ELF-1 (cell line): ENCODE measurements at places on chromosomes 3 and 15.

DNA sequence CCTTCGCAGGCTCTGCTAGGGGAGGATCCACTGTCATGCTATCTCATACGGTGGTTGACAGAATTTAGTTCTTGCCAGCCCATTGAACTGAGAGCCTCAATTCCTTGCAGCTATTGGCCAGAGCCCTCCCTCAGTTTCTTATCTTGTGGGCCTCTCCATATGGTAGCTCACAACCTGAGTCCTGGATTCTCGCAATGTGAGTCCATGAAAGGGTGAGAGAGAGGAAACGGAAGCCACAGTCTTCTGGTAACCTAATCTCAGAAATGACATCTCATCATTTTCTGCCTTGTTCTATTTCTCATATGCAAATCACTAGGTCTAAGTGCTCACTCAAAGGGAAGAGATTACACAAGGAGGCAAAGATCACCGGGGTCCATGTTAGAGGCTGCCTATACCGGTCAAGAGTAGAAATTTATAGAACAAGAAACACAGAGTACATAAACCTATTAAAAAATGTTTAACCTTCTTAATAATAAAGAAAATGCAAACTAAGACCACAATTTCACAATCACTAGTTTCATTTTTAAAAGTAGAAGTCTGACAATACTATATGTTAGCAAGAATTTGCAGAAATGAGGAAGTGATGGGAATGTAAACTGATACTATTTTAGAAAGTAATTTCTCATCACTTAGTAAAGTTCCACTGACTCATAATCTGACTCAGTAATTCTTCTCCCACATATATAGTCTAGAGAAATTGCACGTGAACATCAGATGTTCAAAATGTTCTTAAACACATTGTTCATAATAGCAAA lies 378.4 kb upstream of the AGTR1 start:
- no peak for DNase-seq

- DNase-seq = no peak
Observed at GRCh38 chr3:141979050-141979671, 102.7 kb downstream of the ATP1B3 start.

- peak; percentile 86 for DNase-seq
Observed at GRCh38 chr3:72347819-72348319, 500.4 kb downstream of the SHQ1 start.

- no peak for DNase-seq
Observed at GRCh38 chr3:75768303-75769017, 16.9 kb downstream of the ZNF717 start.

DNA sequence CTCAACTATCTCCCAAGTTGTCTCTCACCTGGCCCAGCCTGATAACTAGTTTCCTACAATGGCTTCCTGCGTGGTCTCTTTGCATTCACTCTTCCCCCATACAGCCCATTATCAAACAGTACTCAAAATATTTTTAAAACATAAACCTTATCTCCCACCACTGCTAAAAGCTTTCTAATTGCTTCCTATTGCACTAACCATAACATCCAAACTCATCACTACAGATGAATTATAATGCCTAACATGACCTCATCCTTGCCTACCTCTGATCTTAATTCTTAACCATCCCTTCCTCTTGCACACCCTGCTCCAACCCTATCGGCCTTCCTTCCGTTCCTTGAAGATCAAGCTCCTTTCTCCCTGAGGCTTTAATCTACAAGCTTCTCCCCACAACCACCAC lies 17.0 kb downstream of the ACAP2 start:
- DNase-seq = no peak

DNA sequence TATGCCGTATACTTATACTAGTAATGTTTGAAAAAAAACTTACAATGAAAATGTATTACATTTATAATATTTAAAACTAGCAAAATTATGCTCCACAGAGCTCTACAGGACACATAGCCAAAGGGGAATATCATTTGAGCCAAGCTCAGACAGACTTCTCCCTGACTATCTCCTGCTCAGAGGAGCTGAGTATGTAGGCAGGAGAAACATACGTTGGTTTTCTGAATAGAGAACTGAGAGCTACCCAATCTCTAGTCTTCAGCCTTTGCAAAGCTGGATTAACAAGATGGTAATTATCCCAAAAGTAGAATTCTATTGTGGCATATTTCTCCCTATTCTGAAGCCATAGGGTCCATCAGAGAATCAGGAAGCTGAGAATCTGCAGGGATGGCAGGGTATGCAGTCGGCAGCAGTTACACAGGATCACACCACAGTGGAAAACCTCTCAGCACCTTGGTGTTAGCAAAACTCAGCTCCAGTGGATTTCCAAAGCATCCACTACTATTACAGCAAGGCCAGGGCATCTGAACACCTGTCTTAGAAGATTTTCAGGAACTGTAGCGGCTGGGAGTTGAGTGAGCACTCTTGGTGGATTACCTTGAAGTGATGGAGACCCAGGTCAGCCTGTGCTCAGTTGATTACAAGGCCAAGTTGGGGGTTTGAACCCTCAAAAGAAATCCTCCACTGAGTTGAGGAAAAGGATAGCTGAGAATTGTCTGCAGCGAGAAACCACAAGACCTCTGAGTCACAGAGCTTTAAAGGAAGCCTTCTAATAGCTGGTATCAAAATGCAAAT lies 30.1 kb downstream of the GPR15 start:
- DNase-seq = no peak

- no peak for DNase-seq
Observed at GRCh38 chr3:179189759-179190158, 41.6 kb downstream of the PIK3CA start.

DNA sequence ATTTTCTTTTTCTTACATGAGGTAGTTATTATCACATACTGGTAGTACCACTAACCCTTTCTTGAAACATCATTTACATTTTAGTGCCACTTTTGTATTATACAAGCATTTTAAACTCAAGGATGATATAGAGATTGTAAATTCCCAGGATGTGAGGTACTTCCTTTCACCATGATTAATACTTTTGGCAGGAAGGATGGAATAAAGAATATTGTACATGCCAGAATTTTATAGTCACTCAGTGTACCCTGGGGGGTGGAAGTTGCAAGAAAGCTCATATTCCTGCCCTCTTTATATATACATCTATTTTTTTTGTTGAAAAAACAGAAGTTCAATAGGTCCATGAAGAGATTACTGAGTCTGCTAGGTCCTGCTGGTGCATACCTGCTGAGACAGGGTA lies 141.0 kb upstream of the PLSCR5 start:
- no peak for DNase-seq

DNA sequence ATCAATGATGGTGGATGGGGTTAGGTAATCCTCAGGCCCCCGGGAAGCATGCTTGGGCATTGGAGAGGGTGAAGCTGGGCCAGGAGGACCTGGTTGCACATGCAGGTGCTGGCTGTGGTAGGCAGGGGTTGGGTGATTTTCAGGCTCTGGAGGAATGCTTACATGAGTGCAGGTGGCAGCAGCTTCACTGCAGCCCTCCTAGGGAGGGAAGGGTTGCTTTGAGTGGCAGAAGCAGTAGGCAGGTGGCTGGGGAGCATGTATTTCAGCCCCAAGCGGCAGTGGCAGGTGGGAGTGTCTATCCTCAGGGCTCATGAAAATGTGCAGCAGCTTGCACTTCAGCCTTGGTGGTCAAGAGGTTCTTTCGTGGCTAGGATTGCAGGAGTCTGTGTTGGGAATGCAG lies 230.0 kb upstream of the CTNNB1 start:
- DNase-seq = no peak

- DNase-seq = peak; percentile 65
Observed at GRCh38 chr3:118960876-118961450, 73.7 kb downstream of the IGSF11 start.

DNA sequence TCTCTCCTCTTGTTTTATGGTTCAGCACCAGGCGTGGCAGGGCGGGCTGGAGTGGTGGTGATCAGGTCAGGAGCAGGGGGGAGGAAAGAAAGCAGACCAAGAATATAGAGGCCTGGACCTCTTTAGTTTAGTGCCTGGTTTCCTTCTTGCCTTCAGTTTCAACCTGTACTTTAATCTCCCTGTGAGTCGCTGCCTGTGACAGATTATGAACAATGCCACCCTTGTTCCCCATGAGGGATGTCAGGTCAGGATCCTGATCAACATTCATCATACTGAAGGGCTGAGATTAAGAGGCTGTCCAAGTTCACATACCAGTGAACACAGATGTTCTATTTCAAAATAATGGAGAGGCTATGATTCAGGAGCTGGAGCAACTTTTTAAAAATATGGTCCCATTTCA lies 11.4 kb downstream of the ENTPD3 start:
- no peak for DNase-seq

DNA sequence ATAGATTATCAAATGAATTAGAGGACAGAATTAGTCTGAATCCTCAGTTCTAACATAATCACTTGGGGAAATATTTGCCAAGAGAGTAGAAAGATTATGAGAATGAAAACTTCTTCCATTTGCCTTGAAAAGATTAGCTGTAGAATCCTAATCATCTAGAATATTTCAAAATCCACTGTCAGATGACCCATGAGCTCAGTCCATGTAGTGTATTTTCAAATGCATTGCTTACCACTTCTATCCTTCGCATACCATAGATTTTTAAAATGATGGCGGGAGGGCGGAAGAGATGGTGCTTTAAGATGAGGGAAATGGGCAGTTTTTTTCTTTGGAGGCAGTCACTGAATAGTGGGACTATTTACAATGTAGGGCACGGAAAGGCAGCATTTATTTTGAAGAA lies 136.3 kb downstream of the SLCO3A1 start:
- DNase-seq = no peak

- no peak for DNase-seq
Observed at GRCh38 chr15:63195569-63196015, 6.2 kb downstream of the RAB8B start.

- DNase-seq = no peak
Observed at GRCh38 chr15:32829436-32829835, 111.6 kb downstream of the GREM1 start.

- DNase-seq = no peak
Observed at GRCh38 chr3:30933478-30934207, 39.2 kb upstream of the GADL1 start.

DNA sequence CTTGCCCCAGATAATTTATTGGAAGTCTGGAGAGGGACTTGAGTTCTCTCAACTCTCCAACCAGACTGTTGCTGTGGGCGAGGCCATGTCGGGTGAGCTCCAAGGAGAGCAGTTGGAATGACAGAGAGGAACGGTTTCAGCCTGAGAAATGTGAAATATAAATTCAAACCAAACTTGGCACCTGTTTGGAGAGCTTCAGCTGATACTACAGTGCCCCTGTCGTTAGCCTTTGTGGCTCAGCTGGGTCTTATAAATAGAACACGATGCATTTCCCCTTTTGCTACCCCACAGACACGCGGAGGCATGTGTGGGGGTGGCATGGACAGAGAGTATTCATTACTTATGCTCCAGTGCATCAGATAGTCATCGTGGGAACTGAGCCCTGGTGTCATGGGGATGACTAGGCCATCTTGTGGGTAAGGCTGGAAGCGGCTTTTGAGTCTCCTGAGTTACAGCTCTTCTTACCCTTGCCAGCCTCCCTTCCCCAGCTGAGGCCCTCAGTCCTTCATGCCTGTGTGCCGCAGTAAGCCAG lies 15.6 kb downstream of the SMAD3 start:
- no peak for DNase-seq

DNA sequence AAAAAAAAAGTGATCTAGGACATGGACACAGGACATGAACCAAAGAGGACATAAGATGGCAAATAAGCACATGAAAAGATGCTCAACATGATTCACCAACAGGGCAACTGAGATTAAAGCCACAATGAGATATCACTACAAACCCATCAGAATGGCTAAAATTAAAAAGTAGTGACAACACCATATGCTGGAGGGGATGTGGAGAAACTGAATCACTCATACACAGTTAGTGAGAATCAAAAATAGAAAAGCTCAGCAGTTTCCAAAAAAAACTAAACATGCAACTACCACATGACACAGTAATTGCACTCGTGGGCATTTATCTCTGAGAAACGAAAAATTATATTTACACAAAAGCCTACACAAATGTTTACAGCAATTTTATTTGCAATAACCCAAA lies 27.9 kb upstream of the ACKR4 start:
- DNase-seq = no peak

- peak; percentile 36 for DNase-seq
Observed at GRCh38 chr3:123285931-123286307, 84.2 kb downstream of the SEC22A start.

DNA sequence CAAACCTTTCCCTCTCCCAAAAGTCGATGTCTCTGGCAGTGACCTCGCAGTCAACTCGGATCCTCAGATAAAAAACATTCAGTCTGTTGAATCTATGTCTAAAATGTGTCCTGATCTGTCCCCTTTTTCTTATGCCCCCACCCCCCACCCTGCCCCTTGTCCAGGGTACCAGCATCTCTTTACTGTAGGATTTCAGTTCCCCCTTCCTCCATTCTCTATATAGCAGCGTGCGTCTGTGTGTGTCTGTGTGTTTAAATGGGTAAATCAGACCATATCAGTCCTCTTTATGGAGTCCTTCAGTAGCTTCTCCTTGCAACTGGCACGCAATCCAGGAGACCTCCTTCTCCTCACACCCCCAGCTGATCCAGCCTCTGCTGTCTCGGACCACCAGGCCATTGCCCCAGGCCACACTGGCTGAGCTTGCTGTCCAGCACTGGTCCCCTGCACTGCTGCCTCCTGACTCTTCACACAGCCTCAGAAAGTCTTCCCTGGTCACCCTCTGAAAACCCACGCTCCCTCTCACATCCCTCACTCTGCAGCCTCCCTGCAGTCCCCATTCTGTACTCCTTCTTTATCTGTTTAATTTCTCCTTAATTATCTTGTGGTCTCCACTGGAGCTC lies 1.5 kb downstream of the LRRK1 start:
- peak; percentile 43 for DNase-seq

- DNase-seq = no peak
Observed at GRCh38 chr3:149342413-149343380, 9.3 kb upstream of the TM4SF18 start.

DNA sequence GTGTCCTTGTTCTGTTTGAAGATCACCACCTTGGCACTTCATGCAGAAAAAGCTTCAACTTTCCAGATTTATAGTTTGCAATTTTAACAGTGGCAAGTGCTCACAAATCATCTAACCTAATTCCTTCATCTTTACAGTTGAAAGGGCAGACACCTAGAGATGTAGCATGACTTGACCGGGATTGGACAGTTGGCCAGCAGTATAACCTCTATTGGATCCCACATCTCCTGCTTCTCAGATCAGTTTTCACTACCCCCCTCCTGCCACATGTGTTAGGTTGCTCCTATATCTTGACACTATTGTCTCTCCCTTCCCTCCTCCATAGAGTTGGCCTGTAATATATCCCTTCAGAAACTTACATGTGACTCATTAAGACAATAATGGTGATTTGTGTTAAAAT lies 206.0 kb upstream of the SEMA6D start:
- no peak for DNase-seq

DNA sequence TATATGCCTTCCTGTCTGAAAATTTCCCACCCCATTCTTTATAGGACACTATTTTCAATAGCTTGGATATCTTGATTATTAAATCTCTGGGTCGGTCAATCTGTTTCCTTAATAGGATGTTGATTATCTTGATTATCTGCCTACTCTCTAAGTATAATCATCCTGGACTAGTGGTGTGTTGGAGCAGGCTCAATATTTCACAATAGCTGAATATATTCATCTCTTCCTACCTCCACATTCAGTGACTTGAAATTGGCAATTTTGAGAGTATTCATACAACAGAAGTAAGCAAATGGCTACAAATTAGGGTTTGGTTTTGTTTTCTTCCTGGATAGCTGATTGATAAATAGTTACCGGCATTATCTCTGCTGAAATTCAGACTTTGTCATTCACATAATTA lies 1162.6 kb downstream of the ROBO1 start:
- no peak for DNase-seq

- DNase-seq = no peak
Observed at GRCh38 chr3:23825802-23826201, 20.0 kb downstream of the UBE2E1 start.
